Esophagus muscularis mucosa (tissue), 4 donors: ENCODE measurements at places on chromosomes 4 and X.

- peaks cover 24% of the 10 kb centered on the region for H3K36me3 ChIP-seq
- no peak for DNase-seq
- no peaks in the 10 kb centered on the region for H3K4me1 ChIP-seq
- H3K27me3 ChIP-seq = no peaks in the 10 kb centered on the region
- no peak overlapping the region for H3K4me3 ChIP-seq
These were observed 7.7 kb upstream of the STX18 start for GRCh38 chr4:4549534-4549933.

- H3K36me3 ChIP-seq = no peaks in the 10 kb centered on the region
- H3K27ac ChIP-seq = no peak overlapping the region
- H3K4me3 ChIP-seq = no peak overlapping the region
- DNase-seq = peak; percentile 50
These were observed 70.9 kb upstream of the FBXW7 start for GRCh38 chr4:152606753-152607152.

- no peaks in the 10 kb centered on the region for H3K4me1 ChIP-seq
- H3K27ac ChIP-seq = no peak overlapping the region
- H3K27me3 ChIP-seq = no peaks in the 10 kb centered on the region
- no peak for DNase-seq
These were observed 73.6 kb upstream of the ELOVL6 start for GRCh38 chr4:110271986-110272385.

DNA sequence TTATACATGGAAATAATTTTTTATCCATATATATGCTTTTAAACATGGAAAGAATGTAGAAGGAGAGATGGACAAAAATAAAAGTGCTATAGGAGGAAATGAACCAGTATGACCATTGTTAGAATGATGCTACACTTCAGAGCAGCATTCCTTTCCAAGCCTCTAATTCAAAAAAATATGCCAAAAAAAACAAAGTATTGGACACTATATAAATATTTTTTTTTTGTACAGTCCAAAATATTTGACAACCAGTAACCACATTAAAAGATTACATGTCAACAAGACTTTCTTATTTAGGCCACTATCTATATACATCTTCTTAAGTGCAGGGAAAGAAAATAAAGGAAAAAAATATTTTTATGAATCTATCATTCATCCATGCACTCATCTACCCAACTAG, 198.6 kb downstream of the LRBA start:
- H3K27me3 ChIP-seq = no peaks in the 10 kb centered on the region
- H3K4me1 ChIP-seq = no peaks in the 10 kb centered on the region
- no peaks in the 10 kb centered on the region for H3K36me3 ChIP-seq
- DNase-seq = no peak

DNA sequence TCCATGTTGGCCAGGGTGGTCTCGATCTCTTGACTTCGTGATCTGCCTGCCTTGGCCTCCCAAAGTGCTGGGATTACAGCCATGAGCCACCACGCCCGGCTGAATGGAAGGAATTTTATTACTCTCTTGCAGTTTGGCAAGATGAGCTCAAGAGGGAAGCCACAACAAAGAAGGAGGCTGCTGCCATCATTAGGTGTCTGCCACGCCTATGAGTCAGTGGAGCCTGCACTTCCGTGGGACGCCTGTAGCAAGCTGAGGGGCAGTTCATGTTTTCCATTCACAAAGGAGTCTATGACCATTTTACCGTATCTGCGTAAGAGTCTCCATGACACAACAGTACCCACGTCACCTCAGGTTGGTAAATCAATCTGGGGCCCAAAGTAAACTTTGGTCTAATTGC, 51.2 kb upstream of the CHRNA9 start:
- no peaks in the 10 kb centered on the region for H3K27me3 ChIP-seq
- no peaks in the 10 kb centered on the region for H3K36me3 ChIP-seq
- H3K4me1 ChIP-seq = no peaks in the 10 kb centered on the region
- DNase-seq = no peak

DNA sequence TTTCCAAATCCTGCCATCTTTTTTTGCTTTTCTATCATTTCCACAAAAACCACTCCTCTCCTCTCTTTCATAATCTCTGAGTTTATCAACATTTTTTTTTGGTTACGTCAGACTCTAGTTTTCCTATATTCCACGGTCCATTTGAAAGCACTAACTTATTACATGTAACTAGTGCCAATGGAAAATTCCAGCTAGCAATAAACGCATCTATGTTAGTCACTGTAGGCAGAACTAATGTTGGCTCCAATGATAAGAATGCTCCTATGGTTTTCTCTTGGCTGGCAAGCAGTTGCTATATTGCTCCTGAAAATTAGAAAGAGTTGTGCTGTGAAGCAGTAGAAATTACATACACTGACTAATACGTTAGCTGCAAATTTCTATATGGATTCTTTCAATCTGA, 634.6 kb upstream of the FTHL17 start:
- H3K27ac ChIP-seq = no peak overlapping the region
- no peak overlapping the region for H3K4me3 ChIP-seq
- DNase-seq = no peak
- no peaks in the 10 kb centered on the region for H3K27me3 ChIP-seq
- H3K36me3 ChIP-seq = no peaks in the 10 kb centered on the region
- no peaks in the 10 kb centered on the region for H3K4me1 ChIP-seq

DNA sequence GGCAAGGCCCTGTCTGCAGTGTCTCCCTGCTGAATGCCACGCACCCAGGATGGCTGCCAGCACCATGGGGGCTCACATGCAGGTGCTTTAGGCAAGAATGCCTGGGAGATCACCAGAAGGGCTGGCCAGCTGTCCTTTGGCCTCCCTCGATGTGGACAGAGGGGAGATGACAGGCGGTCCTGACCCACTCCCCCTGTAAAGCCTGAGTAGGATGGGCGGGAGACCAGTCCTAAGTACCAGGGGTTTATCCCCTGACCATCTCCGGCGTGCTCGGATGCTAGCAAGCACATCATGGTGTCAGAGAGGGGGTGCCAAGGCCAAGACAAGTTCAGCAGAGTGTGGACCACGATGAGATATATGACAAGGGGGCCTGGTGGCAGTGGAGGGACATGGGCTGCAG, 5.3 kb downstream of the PDZD4 start:
- DNase-seq = no peak
- no peak overlapping the region for H3K27ac ChIP-seq
- peaks cover 25% of the 10 kb centered on the region for H3K4me1 ChIP-seq

- no peak for DNase-seq
- no peak overlapping the region for H3K27ac ChIP-seq
- no peak overlapping the region for H3K4me3 ChIP-seq
- no peaks in the 10 kb centered on the region for H3K4me1 ChIP-seq
These were observed 10.9 kb upstream of the SYTL5 start for GRCh38 chrX:37995428-37995827.

DNA sequence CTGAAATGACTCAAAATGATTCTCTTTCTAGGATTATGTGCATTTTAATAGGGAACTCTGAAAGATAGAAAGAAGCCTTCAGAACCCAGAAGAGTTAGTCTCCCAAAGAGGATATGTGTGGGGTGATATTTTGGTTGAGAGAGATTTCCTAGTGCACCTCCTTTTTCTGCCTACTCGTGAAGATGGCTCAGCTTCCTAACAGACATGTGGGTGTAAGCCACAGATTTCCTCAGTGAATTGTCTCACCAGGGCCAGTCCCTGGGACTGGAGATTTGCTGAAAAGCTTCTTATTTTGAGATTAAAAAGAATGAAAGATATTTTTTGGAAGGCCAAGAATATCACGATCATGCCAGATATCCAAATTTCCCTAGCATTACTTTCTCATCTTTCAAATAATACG, 42.8 kb downstream of the MAGEB17 start:
- H3K36me3 ChIP-seq = no peaks in the 10 kb centered on the region
- no peak for DNase-seq
- no peak overlapping the region for H3K4me3 ChIP-seq
- no peaks in the 10 kb centered on the region for H3K27me3 ChIP-seq
- H3K27ac ChIP-seq = no peak overlapping the region

GRCh38 chr4:5122114-5122513, 70.8 kb downstream of the STK32B start:
- H3K27me3 ChIP-seq = no peaks in the 10 kb centered on the region
- DNase-seq = no peak
- no peaks in the 10 kb centered on the region for H3K36me3 ChIP-seq
- H3K4me3 ChIP-seq = no peak overlapping the region
- H3K4me1 ChIP-seq = no peaks in the 10 kb centered on the region

DNA sequence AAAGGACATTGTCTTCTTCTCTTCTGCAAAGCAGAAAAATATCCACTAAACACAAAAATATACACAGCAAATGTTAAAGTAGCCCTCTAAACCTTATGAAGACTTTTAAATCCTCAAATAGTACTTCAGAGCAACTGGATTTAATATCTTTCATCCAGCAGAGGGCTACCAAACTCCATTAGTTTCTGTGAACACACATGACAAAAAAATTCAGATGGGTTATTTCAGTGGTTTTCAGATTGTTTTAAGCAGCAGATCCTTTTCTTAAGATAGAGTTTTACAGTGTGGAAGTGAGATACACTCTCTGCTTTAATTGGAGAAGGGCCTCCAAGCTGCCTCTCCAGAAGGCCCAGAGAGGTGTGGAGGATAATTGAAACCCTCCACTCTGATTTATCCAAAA, 56.7 kb downstream of the ANK2 start:
- H3K27me3 ChIP-seq = no peaks in the 10 kb centered on the region
- DNase-seq = no peak
- H3K36me3 ChIP-seq = no peaks in the 10 kb centered on the region
- H3K4me3 ChIP-seq = no peak overlapping the region
